ENCODE measurements at places on chromosomes 7 and 10.

- no peak for DNase-seq
Measured at GRCh38 chr10:63920926-63921325, 399.7 kb downstream of the REEP3 start.

DNA sequence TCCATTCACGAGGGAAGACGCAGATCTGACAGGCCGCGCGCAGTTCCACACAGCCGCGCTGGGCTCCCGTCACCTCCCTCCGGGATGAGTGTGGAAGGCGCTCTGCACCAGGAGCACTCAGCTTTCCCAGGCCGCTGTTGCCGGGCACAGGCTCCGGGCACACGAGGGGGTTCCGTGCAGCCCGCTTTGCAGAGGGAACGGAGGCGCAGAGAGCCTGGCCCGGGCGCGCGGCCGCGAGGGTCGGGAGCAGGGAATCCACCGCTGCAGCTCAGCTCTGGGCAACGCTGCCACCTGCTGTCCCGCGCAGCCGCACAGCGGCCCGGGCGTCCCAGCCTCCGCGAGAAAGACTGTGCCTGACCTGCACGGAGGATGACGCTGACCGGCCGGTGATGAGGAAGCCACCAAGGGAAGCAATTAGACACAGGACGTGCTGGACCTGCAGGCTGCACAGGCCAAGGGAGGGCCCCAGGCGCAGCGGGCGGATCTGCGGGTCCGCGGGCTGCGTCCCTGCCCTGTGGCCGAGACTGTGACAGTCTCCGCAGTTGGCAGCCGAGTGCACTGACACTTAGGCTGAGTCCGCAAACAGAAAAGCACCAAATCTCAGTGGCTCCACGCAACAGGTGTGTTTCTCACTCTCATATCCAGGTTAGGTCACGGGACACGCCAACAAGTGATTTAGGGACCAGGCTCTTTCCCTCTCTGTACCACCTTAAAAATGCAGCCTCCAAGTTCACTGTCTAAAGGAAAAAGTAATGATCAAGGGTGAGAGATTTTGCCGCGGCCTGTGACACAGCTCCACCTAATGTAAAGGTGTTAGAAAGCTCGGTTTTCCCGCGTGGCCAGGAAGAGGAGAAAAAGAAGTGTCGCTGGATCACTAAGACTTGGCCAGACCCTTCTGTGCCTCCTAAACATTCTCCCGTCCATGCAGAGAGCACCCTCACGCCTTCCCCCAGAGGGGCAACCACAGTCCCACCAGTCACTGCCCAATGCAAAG lies 94.5 kb downstream of the SEC61G start:
- DNase-seq = peak; percentile 93

GRCh38 chr10:71219918-71220688 lies 7.7 kb downstream of the UNC5B start:
- no peak for DNase-seq

GRCh38 chr10:43233601-43234430 lies 33.0 kb downstream of the RASGEF1A start:
- no peak for DNase-seq

DNA sequence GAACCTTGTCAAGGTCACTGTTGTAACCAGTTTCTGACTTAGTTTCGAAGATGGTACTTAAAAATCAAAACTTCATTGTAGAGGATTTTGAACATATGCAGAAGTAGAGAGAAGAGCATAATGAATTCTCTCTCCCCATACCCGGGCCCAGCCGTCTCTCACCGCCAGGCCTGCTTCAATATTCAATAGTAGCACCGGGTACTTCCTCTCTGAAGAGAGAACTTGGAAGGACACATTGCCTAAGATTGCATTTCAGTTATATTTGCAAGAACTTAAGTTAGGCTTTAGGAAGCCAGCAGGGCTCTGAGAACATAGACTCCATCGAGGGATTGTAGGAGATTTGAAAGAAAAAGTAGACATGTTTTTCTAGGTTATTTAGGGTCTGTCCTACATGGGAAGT lies 19.1 kb downstream of the LMTK2 start:
- no peak for DNase-seq

DNA sequence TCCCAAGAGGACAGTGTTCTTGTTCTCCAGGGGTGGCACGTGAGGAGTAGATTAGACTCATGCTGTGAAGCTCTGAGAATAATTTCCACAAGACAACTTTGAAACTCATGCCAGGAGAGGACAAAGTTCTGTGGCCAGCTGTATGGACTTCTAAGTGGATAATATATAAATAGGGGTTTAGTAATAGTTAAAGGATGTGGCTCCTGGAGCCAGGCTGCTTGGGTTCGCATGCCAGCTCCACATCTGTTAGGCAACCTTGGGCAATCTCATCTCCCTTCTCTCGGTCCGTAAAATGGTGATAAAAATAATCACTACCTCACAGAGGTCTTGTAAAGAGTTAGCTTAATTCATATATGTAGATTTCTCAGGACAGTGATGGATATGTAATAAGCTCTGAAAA lies 35.8 kb downstream of the ACSL5 start:
- DNase-seq = no peak

- DNase-seq = no peak
Measured at GRCh38 chr10:124550293-124551034, 88.8 kb downstream of the LHPP start.

Data from NCI-H510A treated with DMSO at 0.1 percent for 48 hours (cell line).